ENCODE measurements at places on chromosomes 6 and 20.

GRCh38 chr20:58867211-58867610 lies 14.7 kb downstream of the GNAS start:
- DNase-seq: no peak

- DNase-seq: no peak
These were observed 1277.2 kb upstream of the GJE1 start for GRCh38 chr6:140855520-140855919.

GRCh38 chr20:37430778-37431460 lies 85.0 kb downstream of the SRC start:
- no peak for DNase-seq

DNA sequence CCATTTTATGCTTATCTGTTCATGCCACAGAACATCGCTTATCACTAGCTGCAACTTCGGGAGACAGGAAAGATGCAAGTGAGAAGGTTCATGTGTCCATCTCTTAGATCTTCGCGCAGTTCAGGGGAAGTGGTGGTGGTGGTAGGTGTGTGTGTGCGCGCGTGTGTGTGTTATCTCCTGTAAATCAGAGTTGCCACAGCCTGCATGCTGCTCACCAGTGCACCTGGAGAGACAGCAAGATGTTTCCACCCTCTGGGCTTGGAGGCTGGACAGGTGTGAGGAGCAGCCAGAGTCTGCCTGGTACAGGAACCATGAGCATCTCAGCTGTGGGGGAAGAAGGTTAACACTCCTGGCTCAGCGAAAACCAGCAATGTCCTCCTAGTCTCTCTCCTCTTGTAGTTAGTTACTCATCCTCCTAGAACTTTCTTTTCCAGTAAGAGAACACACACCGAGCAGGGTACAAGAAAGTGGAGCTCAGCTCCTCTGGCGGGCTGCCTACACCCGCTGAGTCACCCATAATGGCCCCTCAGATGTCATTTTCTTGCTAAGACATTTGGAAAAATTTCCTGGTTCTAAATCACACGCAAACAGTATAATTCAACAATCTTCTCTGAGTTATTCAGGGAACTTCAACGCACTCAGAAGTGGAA lies 5.1 kb upstream of the TUBB1 start:
- DNase-seq: peak; percentile 37
